ENCODE measurements at places on chromosomes 16 and 17.
A peak's percentile ranks its signal among the peaks of the same experiment; 100 is the strongest.

DNA sequence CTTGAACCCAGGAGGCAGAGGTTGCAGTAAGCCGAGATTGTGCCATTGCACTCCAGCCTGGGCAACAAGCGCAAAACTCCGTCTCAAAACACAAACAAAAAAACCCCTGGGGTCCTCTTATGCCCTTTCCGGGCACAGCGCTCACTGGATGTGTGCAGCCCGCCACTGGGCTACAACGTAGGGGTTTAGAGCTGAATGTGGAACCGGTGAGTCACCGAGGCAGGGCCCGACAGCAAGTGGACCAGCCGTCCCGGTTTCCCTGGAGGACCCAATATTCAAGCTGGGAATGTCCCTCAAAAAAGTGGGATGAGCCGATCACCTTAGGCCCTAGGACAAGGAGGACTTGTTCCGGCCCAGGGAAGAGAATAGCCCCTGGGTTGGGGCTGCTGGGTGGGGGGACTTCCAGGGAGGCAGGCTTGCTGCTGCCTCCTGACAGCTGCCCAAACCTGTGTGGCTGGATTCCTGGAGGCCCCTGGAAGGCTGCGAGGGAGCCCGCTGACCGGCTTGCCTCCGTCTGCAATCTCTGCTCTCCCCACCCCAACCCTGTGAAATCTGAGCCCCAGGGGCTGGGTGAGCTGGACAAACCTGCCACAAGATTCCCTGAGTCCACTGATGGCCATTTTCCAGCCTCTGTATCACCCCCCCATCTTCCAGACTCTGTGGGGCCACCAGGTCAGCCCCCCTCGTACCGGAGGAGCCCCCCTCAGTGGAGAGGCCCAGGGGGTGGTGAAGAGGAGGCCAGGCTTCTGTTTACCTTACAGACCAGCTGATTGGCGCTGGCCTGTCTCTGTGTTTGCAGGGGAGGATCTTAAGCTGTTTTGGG is 2.9 kb upstream of the CLDN9 start:
- no peak for DNase-seq

DNA sequence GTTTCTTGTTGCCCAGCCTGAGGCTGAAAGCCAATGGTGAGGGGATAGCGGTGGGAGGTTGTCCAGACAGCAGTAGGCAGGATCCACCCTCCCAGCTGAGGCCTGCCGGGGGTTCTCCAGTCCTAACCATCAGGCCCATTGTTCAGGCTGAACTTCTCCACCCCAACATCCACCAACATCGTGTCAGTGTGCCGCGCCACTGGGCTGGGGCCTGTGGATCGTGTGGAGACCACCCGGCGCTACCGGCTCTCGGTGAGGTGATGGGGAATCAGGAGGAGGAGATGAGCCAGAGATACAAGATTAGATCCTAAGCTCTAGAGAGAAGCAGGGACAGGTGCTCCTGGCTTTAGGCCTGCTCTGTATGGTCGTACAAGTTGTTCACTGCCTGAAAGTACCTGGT is 5.8 kb downstream of the PFAS start:
- no peak for DNase-seq

DNA sequence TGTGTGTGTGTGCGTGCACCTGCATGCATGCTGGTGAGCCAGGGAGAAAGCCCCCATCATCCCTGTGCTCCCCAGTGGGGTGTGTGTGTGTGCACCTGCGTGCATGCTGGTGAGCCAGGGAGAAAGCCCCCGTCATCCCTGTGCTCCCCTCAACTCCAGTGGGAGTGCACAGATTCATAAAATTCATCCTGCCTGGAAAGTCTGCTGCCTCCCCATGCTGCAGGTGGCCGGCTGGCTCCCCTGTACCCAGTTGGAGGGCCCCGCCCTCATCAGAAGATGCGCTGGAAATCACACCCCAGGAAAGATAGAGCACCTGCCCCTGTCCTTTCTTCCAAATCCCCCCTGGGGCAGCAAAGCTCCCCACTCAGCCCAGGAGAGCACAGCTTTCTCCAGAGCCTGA is 84.8 kb upstream of the DOC2B start:
- no peak for DNase-seq

DNA sequence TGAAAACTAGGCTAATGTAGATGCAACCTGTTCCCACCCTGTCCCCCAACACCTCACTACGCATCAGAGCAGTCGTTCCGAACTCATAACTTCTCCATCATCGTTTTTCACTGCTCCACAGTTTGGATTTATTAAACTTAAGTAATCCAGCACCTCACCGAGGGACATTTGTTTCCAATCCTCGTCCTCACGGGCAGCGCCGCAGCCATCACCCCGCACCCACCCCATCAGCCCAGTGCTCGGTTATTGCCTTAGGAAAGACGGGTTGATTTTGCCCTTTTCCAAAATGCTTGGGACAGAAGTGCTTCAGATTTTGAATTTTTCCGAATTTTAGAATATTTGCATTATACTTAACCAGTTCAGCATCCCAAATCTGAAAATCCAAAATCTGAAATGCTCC is 71.0 kb upstream of the DOC2B start:
- no peak for DNase-seq

GRCh38 chr16:50611332-50611934 is 63.2 kb downstream of the NKD1 start:
- no peak for DNase-seq

DNA sequence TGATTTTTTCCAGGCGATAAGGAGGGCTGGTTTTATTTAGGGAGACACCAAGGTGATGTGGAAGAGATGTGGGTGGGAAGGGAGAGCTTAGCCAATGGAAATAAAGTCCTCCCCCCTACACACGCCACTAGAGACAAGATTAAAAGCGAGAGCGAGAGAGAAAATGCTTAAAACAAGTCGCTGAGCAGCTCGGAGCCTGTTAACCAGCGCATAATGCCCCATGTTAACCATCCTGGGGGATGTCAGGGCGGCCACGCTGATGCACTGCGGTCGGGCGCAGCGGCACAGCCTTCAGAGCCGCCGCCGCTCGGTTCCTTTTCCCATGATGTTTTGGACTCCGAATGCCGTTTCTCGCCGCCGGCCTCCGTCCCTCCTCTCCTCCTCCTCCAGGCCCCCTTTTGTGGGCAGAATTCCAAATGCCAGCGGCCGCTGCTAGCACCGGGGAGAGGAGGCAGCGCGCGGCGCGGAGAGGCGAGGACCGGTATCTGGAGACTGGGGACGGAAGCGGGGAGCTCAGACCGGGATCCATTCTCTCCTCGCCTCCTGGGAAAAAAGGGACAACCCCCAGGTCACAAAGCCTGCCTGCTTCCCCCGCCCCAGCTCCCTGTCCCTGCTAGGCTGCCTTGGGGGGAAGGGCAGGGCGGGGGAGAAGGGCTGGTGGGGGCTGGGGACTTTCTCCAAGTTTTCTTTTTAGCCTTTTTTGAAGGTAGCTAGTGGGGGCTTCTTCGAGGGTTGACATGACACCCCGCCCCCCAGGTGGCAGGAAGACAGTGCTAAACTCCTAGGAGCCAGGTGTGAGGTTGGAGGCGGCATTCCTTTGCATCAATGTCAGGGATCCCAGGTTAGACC is 98.1 kb upstream of the CCL2 start:
- no peak for DNase-seq

DNA sequence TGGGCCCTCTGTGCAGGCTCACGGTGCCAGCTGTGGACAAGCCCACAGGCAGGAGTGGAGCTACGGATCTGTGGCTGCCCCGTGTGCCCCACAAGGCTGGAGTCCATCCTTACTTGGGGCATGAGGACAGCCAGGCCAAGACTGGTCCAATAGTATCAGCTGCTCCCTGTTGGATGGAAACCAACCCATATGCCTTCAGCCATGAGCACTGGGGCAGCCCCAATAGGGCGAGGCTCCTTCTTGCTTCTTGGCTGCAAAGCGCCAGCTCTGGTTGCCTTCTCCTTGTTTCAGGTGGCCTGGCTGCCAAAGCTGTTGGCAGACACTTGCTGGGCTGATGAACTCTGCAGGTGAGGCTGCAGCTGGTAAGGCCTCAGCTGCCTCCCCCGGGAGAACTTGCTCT is 188.0 kb downstream of the ENGASE start:
- no peak for DNase-seq

DNA sequence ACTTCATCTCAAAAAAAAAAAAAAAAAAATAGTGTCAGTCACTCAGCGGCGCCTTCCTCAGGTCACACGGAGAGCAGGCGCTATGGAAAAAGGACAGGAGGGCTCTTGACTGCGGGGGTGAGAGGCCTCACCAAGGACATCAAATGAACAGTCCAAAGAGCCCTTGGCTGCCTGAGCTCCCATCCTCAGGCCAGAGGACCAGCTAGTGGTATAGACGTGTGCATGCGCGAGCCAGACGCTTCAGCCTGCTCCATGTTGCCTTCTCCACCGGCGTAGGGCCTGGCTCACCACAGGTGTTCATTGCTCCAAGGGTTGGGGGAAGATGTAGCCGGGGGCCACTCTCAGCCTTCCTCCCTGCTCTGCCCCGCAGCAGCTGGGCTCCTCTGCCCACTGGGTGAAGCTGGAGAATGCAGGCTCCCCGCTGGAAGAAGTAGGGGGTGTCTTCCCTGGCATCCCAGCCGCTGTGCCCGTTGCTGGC is 65.8 kb upstream of the PLCG2 start:
- no peak for DNase-seq

GRCh38 chr16:1743376-1744337 is 27.7 kb downstream of the NME3 start:
- DNase-seq = no peak

GRCh38 chr16:70428178-70428998 is 10.5 kb downstream of the ST3GAL2 start:
- peak; percentile 46 for DNase-seq

GRCh38 chr16:23917621-23918020 is 81.8 kb downstream of the PRKCB start:
- no peak for DNase-seq

GRCh38 chr16:19872935-19873334 is 11.7 kb downstream of the GPRC5B start:
- DNase-seq = no peak

DNA sequence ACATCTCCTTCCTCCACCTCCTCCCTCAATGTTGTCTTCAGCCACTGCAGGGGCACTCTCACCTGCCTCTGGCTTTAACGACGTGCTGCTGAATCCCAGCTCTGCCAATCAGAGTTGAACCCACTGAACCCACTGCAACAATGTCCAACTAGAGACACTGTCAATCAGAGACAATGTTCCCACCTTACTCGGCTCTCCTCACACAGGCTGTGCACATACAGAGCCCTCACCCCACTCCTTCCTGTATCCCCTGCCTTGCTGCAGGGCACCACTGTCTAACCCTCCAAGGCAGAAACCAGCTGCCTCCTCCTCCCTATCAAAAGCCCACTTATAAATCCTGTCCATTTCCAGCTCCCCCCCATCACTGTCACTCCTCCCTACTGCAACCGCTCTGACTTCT is 58.7 kb downstream of the ANKRD11 start:
- DNase-seq = no peak

GRCh38 chr16:20899071-20899470 is 1.1 kb downstream of the DCUN1D3 start:
- DNase-seq = no peak

GRCh38 chr16:51157698-51158097 is 6.6 kb upstream of the SALL1 start:
- no peak for DNase-seq

DNA sequence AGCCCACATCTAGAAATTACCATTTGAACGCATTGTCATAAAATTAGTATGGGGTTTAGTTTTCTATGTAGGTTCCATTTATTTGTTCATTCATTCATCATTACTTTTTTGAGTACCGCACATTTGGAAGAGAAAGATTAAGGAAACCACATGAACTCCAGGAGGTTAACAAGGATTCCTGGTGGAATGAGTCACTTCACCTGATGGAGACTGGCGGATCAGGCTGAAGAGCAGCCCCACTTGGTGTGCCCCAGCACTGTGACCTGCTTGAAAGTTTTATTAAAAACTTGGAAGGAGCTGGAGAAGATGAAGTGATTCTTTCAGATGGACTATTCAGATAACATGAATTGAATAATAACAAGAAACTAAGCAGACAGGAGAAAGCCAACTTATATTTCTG is 293.6 kb upstream of the CDH11 start:
- DNase-seq = no peak

DNA sequence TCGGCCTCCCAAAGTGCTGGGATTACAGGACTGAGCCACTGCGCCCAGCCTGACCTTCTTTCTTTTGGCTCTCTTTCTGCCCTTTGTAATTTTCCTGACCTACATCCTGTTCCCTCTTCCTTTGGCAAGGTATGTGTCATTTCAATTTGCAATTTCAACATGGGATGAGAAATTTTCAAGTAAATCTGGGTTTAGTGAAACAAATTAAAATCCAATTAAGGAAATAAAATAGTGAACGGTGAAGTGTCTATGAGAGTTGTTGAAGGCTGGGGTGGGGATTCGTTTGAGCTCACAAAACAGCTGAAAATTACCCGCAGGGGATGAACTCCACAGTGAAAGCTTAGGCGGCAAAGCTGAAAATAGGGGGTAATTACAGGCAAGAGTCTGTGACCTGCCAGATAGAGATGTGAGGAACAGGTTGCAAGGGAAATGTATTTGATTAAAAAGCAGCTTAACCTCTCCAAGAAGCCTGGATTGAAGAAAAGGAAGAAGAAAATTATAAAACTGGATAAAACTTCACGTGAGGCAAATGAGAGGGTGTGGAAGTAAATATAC is 277.7 kb downstream of the UTP18 start:
- no peak for DNase-seq

- DNase-seq = peak; percentile 90
Measured at GRCh38 chr17:29579866-29580771, 9.3 kb downstream of the GIT1 start.

DNA sequence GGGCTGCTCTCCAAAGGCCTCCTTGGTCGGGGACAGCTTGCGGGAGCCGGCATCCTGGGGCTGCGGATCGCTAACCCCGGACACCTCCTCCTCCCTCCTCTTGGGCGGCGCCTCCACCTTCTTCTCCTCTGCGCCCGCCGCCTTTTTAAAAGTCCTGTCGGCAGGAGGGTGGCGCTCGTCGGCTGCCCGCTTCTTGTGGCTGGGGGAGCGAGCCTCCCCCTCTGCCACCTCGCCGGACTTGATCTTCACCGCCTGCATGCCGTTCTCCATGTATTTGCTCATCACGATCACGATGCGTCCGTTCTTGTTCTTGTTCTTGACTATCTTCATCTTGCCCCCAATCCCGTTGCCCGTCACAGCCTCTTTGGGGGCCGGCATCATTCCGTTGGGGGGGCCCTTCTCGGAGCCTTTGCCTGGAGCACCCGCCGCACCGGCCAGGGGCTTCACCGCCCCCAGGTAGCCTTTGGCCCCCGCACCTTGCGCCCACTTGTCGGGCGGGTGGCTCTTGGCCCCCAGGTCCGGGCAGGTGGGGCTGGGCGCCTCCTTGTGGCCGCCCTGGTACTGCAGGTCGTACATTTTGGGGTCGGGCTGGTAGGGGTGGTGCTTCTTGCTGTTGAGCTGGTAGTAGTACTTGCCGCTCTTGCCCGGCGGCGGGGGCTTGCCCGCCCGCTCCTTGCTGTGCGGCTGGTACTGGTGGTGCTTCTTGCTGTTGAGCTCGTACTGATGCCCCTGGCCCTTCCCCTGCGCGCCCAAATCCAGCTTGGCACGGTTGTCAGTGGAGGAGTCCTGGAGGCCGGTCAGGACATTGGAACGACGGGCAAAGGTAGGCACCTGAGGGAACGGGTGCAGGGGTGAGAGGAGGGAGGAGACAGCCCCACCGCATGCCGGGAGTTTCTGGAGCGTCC is 4.4 kb downstream of the CBX4 start:
- peak; percentile 66 for DNase-seq

- peak; percentile 41 for DNase-seq
Measured at GRCh38 chr17:59845595-59846393, 46.9 kb downstream of the TUBD1 start.

GRCh38 chr17:30921544-30922196 is at the start of gene ADAP2:
Gene ADAP2 (plus strand): TSS chr17:30921945. CDS start chr17:30922015, 70 bp downstream.
- DNase-seq = peak; percentile 22
